ENCODE measurements at places on chromosomes 6 and 20.

DNA sequence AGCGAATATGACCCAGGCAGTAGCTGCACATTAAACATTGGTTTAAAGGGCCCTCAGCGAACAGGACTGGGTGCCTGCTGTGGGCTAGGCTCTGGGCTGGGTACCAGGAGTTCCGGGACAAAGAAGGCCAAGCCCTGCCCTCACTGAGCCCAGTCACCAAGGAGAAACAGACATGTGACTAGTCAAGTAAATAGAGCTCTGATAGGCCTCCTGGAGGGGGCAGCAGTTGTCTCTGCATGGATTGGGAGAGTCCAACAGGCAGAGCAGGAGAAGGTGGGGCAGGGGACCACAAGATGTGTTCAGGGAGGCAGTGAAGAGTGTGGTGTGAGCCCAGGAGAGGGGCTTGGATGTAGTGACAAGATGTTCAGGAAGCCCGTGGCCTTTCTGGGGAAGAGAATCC lies 3.1 kb downstream of the HM13 start:
- DNase-seq: no peak

GRCh38 chr20:3239026-3239866 lies at the start of gene SLC4A11:
Gene SLC4A11, minus strand, starts transcription at chr20:3239190. Its CDS starts 53 bp downstream, at chr20:3239137.
- DNase-seq: no peak

DNA sequence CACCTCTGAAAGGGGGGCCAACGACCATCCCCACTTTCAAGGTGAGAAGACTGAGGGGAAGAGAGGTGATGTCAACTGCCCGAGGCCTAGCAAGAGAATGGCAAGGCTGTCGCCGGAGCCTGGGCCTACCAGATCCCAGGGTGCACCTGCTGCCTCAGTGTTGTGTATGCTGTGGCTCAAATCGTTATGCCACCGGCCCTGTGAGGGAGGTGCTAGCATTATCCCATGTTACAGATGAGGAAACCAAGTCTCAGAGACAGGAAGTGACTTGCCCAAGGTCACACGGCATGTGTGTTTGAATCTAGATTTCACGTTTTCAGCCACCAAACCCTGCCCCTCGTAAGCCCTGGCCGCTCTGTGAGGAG lies 152.5 kb downstream of the CEBPB start:
- DNase-seq: no peak

- no peak for DNase-seq
Observed at GRCh38 chr6:70258483-70258882, 44.4 kb downstream of the COL9A1 start.

DNA sequence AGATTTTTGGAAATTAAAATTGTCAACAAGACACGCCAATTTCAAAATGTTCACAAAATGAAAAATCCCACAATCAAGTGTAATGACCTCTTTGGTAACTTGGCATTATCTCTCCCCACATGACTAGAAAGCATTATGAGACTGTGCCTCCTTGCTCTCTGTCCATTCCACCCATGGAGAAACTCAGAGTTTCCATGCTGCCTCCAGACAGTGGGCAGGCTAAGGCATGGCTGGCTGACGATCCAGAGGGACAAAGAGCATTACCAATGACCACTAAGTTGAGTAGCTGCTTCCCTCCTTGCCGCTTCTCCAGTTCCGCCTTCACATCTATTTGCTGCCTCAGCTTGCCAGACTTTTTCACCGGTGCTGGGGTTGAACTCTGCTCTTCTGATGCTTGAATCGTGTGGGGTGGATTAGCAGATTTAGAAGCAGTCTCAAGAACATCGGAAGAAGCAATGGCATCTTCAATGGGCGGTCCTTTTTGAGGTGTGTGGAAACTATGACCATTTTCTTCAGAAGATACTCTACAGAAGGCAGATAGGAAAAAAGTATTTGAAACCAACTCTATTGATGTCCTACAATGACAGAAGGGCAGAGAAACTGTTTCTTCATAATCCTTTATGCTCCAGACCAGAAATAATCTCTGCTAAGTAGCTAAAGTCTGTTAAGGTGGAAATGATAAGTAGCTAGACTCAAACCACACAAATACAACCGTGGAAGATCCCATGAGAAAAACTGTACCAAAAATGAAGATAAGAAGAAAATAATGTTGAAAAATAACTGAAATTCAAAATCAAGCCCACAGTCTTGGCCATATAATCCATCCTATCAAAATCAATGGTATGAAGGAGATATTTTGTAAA lies 47.5 kb upstream of the ALDH8A1 start:
- DNase-seq: no peak

DNA sequence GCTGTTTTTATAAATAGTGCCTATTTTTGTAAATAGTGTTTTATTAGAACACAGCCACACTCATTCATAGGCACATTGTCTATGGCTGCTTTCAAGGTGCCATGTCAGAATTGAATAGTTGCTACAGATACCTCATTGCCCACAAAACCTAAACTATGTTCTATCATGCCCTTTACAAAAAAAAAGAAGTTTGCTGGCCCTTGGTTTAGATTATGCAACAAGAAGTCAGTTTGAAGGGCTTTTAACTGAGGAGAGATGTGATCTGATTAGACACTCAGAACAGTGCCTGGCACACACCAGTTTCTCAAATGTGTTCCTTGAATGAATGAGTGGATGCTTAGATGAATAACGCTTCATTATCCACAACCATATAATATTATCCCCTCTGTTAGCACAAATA lies 366.1 kb downstream of the MAFB start:
- no peak for DNase-seq

DNA sequence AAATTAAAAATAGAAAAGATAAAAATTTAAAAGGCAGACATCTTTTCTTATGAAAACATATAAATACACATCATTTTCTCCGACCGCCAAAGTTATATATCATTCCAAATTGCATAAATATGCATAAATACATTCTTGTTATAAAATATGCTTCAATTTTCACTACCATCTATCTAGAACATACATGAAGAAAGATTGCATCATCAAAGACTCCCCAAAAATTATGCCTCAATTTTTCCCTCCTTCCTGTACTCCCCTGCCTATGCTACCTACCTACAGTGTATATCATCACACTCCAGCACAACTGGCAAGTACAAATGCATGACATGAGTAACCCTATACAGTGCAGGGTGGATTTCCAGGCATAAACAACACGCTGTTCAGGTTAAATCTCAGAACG lies 49.9 kb upstream of the TENT5A start:
- DNase-seq: no peak

DNA sequence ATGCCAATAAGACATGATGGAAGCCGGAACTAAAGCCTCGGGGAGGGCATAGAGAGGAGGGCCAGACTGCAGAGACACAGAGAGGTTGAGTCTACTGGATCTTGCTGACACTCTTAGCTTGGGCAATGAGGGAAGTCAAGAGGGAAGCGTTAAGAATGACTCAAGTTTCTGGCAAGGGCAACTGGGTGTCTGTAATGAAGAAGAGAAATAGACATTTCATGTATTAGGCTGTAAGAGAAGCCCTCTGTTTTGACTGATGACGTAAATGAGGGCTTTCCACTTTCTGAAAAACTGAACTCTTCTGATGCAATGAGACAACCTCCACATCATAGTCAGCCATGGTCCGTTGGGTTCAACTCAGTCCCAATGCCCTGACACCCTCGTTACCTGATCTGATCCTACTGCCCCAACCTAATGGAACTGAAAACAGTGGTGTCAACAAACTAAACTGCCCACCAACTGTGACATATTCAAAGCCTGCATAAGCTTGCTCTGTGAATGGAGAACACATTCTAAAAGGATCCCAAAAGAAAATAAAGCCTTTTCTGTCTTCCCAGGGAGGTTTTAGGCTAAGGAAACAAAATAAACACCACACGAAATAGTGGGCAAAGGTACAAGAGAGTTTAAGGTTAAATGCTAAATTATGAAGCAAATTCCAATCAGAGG lies 45.8 kb upstream of the PNRC1 start:
- DNase-seq: no peak

- DNase-seq: no peak
Observed at GRCh38 chr20:19056909-19057308, 155.5 kb upstream of the SLC24A3 start.

- no peak for DNase-seq
Observed at GRCh38 chr6:80508885-80509630, 402.6 kb downstream of the BCKDHB start.

GRCh38 chr6:165883851-165884640 lies 221.0 kb upstream of the PDE10A start:
- no peak for DNase-seq

GRCh38 chr6:80639181-80639629 lies 532.7 kb downstream of the BCKDHB start:
- DNase-seq: no peak

- DNase-seq: no peak
Observed at GRCh38 chr6:46923476-46923875, 1.7 kb upstream of the ADGRF5 start.

GRCh38 chr20:34240693-34241615 lies at the start of gene ASIP:
Gene ASIP, plus strand, starts transcription at chr20:34241423. Its CDS starts 18,952 bp downstream, at chr20:34260375.
- DNase-seq: no peak

DNA sequence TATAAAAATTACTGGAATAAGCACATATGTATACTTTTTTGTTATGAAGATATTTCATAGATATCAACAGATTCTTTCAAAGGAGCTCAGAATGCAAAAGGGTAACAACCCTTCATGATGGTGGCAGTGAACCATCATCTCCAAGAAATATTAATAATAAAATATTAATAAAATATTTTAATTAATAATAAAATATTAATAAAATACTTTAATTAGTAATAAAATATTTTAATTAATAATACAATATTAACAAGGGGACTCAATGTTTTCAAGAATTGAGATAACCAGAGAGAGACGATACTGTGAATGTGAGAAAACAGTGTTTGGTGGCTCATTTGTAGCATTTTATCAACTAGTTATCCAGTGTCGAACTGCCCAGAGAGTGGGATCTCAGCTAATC lies 86.0 kb upstream of the NT5E start:
- no peak for DNase-seq

DNA sequence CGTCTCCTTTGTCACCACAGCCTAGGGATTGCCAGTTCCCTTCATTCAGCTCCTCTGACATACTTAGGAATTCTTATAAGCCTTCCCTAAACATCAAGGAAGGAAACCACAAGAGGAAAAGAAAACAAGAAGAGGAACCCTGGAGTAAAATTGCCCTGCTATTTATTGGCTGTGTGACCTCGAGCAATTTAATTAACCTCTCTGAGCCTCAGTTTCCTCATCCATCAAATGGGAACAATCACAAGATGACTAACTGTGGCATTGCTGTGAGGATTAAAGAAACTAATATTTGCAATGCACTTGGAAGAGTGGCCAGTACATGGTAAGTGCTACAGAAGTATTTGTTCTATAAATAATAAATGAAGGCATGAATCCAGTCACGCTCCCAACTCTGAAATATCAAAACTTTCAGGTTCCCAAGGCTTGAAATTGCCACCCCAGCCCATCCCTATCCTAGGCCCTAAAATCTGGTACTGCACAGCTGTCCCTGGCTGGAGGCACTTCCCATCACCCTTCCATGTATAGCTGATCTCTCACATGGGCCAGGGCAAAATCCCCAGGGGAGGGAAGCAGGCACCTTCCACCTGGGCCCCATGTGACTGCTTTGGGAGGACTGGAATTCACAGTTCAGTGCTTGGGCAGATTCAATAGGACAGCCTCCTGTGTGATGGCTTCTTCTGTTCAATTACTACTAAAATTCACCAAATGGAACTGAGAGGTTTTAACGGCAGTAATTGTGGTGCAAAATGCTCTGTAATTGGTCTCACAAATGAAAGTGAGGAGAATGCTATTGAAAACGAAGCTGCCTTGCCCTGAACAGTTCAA lies 78.0 kb upstream of the MAFB start:
- DNase-seq: no peak

- DNase-seq: no peak
Observed at GRCh38 chr6:122751326-122751725, 28.2 kb upstream of the FABP7 start.

- DNase-seq: no peak
Observed at GRCh38 chr20:44678242-44678641, 26.7 kb upstream of the ADA start.

DNA sequence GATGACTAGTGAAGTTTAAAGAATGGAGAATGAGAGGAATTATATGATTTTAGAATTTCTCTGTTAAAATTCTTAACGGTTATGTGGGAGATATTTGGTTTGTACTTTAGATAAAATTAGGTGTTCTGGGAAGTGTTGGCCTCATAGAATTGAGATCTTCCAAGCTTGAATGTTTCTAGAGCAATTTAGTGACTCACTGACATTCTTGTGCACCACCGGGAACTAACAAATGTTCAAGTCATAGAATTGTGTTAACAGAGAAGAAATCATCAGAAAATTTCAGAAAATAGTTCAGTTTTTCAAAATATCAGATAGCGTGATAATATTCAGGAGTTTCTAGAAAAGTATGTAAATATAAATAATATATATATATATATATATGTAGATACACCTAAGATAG lies 67.9 kb upstream of the BMP5 start:
- DNase-seq: no peak

- no peak for DNase-seq
Observed at GRCh38 chr20:10249822-10250221, 31.2 kb downstream of the SNAP25 start.

DNA sequence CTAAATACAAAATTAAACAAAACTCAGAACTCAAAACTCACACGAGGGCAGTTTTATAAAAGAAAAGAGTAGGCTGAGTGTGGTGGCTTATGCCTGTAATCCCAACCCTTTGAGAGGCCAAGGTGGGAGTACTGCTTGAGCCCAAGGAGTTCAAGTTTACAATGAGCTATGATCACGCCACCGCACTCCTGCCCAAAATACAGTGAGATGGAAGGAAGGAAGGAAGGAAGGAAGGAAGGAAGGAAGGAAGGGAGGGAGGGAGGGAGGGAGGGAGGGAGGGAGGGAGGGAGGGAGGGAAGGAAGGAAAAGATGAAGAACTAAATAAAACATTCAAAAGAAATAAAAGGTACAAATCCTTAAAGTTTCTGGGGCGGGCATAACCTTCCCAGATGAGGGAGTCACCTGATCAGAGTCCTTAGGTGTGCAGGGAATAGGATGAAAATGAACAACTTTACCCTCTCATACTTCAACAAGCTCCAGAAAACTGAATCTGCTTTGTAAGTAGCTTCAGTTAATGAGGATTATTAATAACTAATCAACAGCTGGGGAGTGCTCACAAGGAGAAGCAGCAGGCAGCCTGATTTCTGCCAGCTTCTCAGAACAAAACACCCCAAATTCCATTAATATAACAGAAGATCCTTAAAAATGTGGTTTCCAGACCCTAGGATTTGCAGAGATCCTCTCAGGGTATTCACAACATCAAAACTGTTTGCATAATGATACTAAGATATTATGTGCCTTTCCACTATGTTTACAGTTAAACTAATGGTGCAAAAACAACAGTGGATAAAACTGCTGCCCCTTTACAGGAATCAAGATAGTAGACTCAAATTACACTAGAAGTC lies 21.8 kb downstream of the LMBRD1 start:
- no peak for DNase-seq

GRCh38 chr6:36752886-36753506 lies 55.4 kb downstream of the RAB44 start:
- DNase-seq: no peak

GRCh38 chr20:10476319-10476724 lies 41.2 kb downstream of the SLX4IP start:
- no peak for DNase-seq

DNA sequence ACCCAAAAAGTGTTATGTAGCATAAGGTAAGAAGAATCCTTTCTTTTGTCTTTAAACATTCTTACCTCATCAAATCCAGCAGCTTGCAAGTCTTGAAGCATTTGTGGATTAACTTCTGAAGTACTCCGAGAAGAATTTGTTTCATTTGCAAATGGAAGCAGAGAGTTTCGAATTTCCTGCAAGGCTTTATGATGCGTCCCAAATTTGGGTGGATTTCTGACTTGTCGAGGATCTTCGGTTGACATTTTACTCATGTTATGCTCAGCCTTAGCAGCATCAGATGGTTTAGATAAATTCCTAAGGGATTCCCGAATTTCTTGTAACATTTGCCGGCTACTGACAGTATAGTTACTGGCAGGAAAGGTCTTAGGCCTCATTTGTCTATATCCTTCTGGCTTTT lies 16.2 kb downstream of the LATS1 start:
- no peak for DNase-seq
